Stimulated activated CD8-positive, alpha-beta memory T cell treated with anti-CD3 and anti-CD28 coated beads, Interleukin-15, amount 100 ng/mL, for 4 hours (primary cell): ENCODE measurements at places on chromosomes 7 and 10.

DNA sequence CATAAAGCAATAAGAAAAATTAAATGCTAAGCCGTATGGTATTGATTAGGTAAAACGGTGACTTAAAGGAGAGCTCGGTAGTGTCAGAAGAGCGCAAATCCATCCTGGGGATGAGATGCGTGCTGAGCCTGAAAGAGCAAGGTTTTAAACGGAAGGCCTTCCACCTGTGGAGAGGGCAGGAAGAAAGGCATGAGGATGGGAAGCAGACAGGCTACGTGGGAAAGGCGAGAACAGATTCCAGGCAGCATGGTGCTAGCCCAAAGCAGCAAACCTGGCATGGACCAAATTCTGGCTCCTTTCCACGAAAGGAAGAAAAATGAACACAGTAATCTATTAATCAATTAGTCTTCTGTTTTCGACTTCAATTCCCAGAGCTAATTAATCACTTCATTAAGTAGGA, 103.5 kb downstream of the HIPK2 start:
- no peak for DNase-seq

GRCh38 chr10:60827791-60828488, 49.7 kb downstream of the CDK1 start:
- no peak for DNase-seq

GRCh38 chr10:43644252-43644651, 4.4 kb downstream of the ZNF32 start:
- no peak for DNase-seq

GRCh38 chr10:33428682-33429081, 94.2 kb upstream of the NRP1 start:
- DNase-seq = no peak

- no peak for DNase-seq
Observed at GRCh38 chr10:7872041-7872442, 53.7 kb downstream of the TAF3 start.
